SJSA1 (cell line): ENCODE measurements at places on chromosomes 4 and X. TPM values are rescaled to one million over a fixed set of nuclear protein-coding genes. Genes with fewer than 3 reads are reported as not detected.

- no peak for DNase-seq
- no peak overlapping the region for H3K27ac ChIP-seq
- no peaks in the 10 kb centered on the region for H3K4me1 ChIP-seq
- H3K27me3 ChIP-seq: no peaks in the 10 kb centered on the region
Measured at GRCh38 chr4:45120163-45120562, 393.8 kb upstream of the GNPDA2 start.

DNA sequence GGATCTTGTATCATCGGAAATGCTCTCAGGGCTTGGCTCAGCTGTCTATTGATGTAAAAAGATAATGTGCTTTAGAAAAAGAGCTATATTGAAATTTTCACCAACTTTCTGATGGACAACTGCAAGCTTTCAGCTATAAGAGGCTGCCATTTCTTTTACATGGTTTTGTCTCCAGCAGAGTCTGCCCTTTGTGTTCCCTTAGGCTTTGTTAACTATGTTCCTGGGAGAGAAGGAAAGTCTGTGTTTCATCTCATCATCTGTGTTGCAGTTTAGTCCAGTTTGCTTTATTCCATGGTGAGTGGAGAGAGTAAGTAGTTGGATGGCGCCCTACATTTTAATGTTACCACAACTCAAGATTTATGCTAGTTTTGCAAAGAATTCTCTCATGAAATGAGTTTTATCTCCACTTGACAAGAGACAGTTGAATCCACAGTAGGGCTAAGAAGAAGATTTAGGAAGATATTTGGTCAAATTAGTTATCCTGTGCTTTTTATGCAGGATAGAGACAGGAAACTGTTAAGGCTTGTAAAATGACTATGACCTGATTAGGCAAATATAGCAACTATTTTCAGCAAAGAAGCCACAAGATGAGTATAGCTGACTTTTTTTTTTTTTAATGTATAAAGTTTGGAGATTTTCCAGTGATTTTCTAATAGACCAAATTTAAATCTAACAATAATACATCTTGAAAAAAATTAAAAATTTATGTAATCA, 16.5 kb downstream of the SEPTIN11 start:
- no peak overlapping the region for H3K27ac ChIP-seq
- no peaks in the 10 kb centered on the region for H3K27me3 ChIP-seq
- H3K4me3 ChIP-seq: no peak overlapping the region
- H3K36me3 ChIP-seq: peaks cover 37% of the 10 kb centered on the region
- no peak for DNase-seq

The ZNF718 gene
- total RNA-seq: 0.05 and 0.25 TPM in 2 replicates

GRCh38 chr4:102437111-102437510, 64.0 kb upstream of the NFKB1 start:
- H3K27ac ChIP-seq: no peak overlapping the region
- H3K36me3 ChIP-seq: no peaks in the 10 kb centered on the region
- H3K4me1 ChIP-seq: peaks cover 26% of the 10 kb centered on the region
- no peak for DNase-seq

GRCh38 chr4:11130195-11130970, 298.3 kb downstream of the HS3ST1 start:
- no peaks in the 10 kb centered on the region for H3K27me3 ChIP-seq
- no peak for DNase-seq
- H3K27ac ChIP-seq: no peak overlapping the region
- no peaks in the 10 kb centered on the region for H3K4me1 ChIP-seq
- no peaks in the 10 kb centered on the region for H3K36me3 ChIP-seq

GRCh38 chr4:1843852-1844251, 12.1 kb downstream of the LETM1 start:
- DNase-seq: no peak
- no peaks in the 10 kb centered on the region for H3K27me3 ChIP-seq
- no peak overlapping the region for H3K4me3 ChIP-seq
- no peaks in the 10 kb centered on the region for H3K4me1 ChIP-seq

The CTAG1A gene
- total RNA-seq: not detected in 2 replicates

GRCh38 chr4:186068581-186069348, at the start of gene TLR3:
TLR3 (plus strand) TSS chr4:186069156; CDS start chr4:186076620, 7,464 bp downstream.
- H3K4me3 ChIP-seq: peak within 1 kb of the TSS; percentile 41
- peaks cover 6% of the 10 kb centered on the region; the same call in 1 of the 2 replicates for H3K4me1 ChIP-seq
- H3K36me3 ChIP-seq: no peaks in the 10 kb centered on the region
- no peaks in the 10 kb centered on the region; the same call in 1 of the 2 replicates for H3K27me3 ChIP-seq
- DNase-seq: no peak

DNA sequence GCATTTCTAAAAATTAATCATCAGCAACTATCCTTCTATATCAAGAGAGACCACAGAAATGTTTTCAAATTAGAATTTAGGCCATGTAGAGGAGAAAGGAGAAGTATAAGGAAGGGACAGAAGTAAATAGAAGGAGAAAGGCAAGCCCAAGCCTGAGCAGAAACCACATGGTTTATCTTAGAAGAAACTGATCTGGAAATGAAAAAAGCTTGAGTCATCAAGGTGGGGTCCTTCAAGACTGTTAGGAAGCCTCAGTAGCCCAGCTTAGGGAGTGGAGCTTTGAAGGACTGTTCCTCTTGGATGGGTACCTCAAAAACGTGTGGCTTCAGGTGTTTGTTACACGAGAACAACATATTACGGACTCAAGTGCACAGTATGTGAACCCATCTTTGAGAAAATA, 4.5 kb downstream of the BMX start:
- H3K4me1 ChIP-seq: no peaks in the 10 kb centered on the region
- H3K27me3 ChIP-seq: no peaks in the 10 kb centered on the region
- DNase-seq: no peak
- no peak overlapping the region for H3K4me3 ChIP-seq
- H3K36me3 ChIP-seq: no peaks in the 10 kb centered on the region
- no peak overlapping the region for H3K27ac ChIP-seq

The DCX gene
- total RNA-seq: not detected in 2 replicates

The UNC5C gene
- total RNA-seq: 0.03 TPM in 1 of 2 replicates, not detected in the other

- no peaks in the 10 kb centered on the region for H3K27me3 ChIP-seq
- H3K4me3 ChIP-seq: no peak overlapping the region
- peak overlapping the region; percentile 28 for H3K27ac ChIP-seq
- peak; percentile 20 for DNase-seq
Measured at GRCh38 chr4:123127218-123127617, 204.8 kb upstream of the NUDT6 start.

GRCh38 chrX:40570346-40571093, 10.2 kb upstream of the ATP6AP2 start:
- H3K4me1 ChIP-seq: no peaks in the 10 kb centered on the region
- DNase-seq: no peak

The ARMCX1 gene
- 15.5 and 19.6 TPM in 2 replicates for total RNA-seq

GRCh38 chrX:136157187-136157586, 9.9 kb downstream of the FHL1 start:
- no peaks in the 10 kb centered on the region for H3K36me3 ChIP-seq
- H3K4me1 ChIP-seq: peaks cover 6% of the 10 kb centered on the region; the same call in 1 of the 2 replicates
- no peaks in the 10 kb centered on the region for H3K27me3 ChIP-seq
- no peak overlapping the region for H3K4me3 ChIP-seq
- no peak for DNase-seq

- no peak overlapping the region for H3K4me3 ChIP-seq
- no peaks in the 10 kb centered on the region for H3K36me3 ChIP-seq
- no peaks in the 10 kb centered on the region for H3K4me1 ChIP-seq
- no peaks in the 10 kb centered on the region for H3K27me3 ChIP-seq
Measured at GRCh38 chrX:72475338-72475737, 97.3 kb downstream of the HDAC8 start.

GRCh38 chr4:181959121-181959520, 284.1 kb upstream of the TENM3 start:
- DNase-seq: peak; percentile 84
- H3K27me3 ChIP-seq: no peaks in the 10 kb centered on the region
- H3K4me1 ChIP-seq: peaks cover 50% of the 10 kb centered on the region
- no peaks in the 10 kb centered on the region for H3K36me3 ChIP-seq

The MAGIX gene
- 1.00 TPM in 1 of 2 replicates, not detected in the other for total RNA-seq

The MAGEB1 gene
- total RNA-seq: not detected in 2 replicates

- no peak overlapping the region for H3K4me3 ChIP-seq
- no peak overlapping the region for H3K27ac ChIP-seq
- H3K4me1 ChIP-seq: no peaks in the 10 kb centered on the region
- H3K36me3 ChIP-seq: no peaks in the 10 kb centered on the region
Measured at GRCh38 chr4:170743633-170744032, 653.9 kb upstream of the AADAT start.

- H3K27ac ChIP-seq: no peak overlapping the region
- no peaks in the 10 kb centered on the region for H3K4me1 ChIP-seq
- no peak for DNase-seq
- H3K36me3 ChIP-seq: no peaks in the 10 kb centered on the region
- no peak overlapping the region for H3K4me3 ChIP-seq
Measured at GRCh38 chr4:38531141-38531727, 132.8 kb upstream of the KLF3 start.

- no peak overlapping the region for H3K4me3 ChIP-seq
- no peaks in the 10 kb centered on the region for H3K36me3 ChIP-seq
- no peaks in the 10 kb centered on the region for H3K4me1 ChIP-seq
- no peaks in the 10 kb centered on the region for H3K27me3 ChIP-seq
- DNase-seq: no peak
- no peak overlapping the region for H3K27ac ChIP-seq
Measured at GRCh38 chr4:161823450-161823849, 340.4 kb downstream of the FSTL5 start.

- no peaks in the 10 kb centered on the region for H3K4me1 ChIP-seq
- no peak overlapping the region for H3K27ac ChIP-seq
- H3K4me3 ChIP-seq: no peak overlapping the region
- no peak for DNase-seq
- no peaks in the 10 kb centered on the region for H3K36me3 ChIP-seq
Measured at GRCh38 chr4:165612936-165613335, 234.1 kb downstream of the CPE start.
